ENCODE measurements at places on chromosomes 7 and 10.

GRCh38 chr7:100584683-100585510 is 1.0 kb downstream of the LRCH4 start:
- peak; percentile 48 for DNase-seq

DNA sequence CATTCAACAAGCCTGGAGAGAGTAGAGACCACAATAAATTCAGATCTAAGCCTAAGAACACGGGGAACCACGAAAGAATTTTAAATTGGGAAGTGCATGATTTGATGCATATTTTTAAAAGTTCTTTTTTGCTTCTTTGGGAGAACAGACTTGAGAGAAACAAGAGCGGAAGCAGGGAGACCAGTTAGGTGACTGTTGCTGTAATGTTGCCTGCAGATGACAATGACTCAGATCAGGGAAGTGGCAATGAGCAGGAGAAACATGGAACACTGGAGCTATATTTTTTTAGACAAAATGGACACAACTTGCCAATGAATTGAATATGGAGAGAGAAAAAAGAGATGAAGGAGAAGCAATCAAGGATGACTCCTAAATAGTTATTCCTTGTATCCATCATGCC is 125.1 kb downstream of the RAPGEF5 start:
- DNase-seq: no peak

DNA sequence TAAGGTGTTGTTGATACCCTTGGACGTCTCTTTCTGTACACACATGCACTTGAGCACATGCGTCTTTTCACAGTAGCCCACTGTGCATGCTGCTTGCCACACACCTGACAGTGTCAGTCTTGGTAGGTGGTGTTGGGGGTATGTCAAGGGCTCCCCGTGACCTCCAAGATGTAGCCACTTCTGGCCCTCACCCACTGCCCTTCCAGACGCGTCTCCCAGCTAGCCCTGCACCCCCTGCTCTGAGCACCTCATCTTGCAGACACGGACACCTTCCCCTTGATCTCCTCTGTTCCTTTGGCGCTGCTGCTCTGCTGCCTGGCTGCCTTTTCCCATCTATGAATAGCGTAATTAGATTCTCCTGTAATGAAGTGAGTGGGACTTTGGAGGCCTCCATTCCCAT is 75.2 kb upstream of the TNS3 start:
- DNase-seq: no peak

- no peak for DNase-seq
Observed at GRCh38 chr7:64630496-64630895, 35.4 kb upstream of the ZNF107 start.

- no peak for DNase-seq
Observed at GRCh38 chr7:93147363-93147762, 822 bp downstream of the SAMD9L start.

DNA sequence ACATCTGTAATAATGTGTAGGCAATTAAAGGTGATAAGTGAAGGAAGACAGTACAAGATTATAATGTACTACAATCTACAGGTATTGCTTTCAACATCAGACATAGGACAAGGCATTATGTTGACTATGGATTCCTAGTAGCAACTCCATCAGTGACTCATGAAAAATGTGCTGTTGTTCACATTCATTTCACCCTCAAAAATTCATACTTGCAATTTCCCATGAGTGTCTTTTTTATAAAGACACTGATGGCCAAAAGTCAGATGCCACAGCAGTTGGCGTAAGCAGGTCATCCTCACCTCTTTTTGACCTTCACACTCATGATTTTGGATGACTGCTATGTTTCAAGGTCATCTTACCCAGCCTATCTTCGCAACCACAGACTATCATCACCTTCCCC is 100.0 kb upstream of the AMPH start:
- no peak for DNase-seq

DNA sequence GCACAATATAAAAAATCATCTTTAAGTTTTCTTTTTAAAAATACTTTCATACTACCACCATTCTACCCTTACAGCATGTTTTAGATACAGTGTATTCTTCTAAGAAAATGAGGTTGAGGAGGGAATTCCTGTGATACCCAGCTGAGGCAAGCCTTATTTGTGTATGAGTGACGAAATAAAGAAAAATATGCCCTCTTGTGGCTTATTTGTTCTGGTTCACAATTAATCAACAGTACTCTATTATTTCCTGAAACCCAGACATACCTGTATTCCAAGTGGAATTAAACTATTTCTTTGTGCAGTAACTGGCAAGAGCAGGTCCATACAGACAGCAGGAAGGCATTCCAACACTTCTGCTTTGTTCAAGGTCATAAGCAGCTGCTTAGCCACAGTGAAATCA is 4.5 kb upstream of the SEMA3D start:
- DNase-seq: no peak

- DNase-seq: no peak
Observed at GRCh38 chr10:117603726-117604125, 61.2 kb downstream of the EMX2 start.

DNA sequence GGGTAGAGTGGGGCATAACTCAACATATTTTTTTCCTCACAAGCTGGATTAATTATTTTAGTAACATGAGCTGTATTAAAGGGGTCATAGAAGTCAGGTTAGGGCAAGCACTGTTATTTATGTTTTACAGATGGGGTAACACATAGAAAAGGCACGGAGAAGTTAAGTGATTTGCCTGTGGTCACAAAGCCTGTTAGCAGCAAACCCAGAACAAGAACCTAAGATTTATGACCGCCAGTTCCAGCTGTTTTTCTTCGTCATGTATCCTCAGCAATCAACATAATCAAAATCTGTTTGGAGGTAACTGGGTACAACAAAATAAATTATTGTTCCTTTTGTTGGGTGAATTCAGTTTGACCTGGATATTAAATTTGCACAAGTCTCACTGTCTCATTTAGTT is 57.2 kb upstream of the BET1 start:
- DNase-seq: no peak

DNA sequence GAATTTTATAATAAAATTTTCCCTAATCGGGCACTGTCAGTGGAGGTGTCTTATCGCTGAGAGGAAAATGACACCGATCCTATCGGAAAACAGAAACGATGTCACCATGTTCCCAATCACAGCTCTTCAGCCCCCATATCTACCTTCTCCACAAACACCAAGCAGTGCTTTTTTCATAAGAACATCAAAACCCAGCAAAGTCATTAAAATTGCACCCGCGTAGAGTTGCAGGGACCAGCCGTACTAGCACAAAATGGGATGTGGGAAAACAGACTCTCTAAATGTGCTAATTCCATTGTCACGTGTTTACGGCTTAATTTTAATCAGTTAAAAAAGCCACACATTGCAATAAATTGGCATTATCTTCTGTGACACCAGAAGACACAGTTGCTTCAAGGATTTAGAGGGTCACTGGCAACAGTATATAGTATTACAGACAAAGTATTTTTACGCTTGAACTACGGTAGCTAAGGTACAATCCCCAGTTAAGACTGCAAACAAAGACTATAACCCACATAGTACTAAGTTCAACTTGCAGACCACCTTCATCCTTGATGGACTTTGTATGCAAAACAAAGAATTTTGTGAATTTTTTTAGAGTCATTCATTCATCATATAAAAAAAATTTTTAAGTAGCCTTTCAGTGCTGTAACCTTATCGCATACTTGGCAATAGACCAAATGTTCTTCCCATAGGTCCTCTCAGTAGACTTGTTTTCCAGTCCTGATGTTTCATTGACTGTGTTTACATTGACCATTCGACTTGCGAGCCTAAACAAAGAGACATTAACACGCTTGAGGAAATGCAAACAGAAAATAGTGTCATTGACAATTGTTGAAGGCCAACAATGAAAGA is 116.0 kb downstream of the VTI1A start:
- no peak for DNase-seq

- no peak for DNase-seq
Observed at GRCh38 chr7:85823396-85824080, 636.7 kb upstream of the SEMA3D start.

- no peak for DNase-seq
Observed at GRCh38 chr10:48369501-48369900, 63.0 kb downstream of the MAPK8 start.

- DNase-seq: peak; percentile 47
Observed at GRCh38 chr7:139645572-139646523, 122.4 kb downstream of the CLEC2L start.

- DNase-seq: no peak
Observed at GRCh38 chr10:119455609-119456434, 86.7 kb downstream of the RGS10 start.

DNA sequence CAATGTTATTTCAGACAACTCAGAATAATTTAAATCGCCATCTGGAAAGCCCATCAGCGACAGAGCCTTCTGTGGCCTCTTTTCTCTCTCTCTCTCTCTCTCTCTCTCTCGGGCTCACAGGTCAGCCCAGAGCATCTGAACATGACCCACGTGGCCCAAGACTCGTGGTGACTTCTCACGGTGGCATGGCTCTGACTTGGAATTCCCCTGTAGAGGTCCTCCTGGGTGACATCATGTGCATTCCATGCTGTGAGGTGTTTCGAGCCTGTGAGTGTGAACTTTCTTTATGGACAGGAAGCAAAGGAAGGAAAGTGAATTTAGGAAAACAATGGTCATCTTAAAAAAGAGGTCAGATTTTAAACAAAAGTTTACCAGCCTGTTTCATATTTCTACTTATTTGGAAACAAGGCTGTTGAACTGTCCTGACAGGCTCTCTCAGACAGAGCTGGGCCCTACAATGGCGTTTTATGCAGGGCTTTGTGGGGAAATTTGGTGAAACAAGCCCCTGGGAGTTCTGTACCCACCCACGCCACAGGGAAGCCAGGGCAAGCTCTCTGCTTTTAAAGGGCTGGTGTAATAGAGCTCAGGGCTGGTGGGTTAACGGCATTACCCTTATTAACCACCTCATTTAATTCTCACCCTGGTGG is 359.7 kb upstream of the ZNF32 start:
- no peak for DNase-seq

DNA sequence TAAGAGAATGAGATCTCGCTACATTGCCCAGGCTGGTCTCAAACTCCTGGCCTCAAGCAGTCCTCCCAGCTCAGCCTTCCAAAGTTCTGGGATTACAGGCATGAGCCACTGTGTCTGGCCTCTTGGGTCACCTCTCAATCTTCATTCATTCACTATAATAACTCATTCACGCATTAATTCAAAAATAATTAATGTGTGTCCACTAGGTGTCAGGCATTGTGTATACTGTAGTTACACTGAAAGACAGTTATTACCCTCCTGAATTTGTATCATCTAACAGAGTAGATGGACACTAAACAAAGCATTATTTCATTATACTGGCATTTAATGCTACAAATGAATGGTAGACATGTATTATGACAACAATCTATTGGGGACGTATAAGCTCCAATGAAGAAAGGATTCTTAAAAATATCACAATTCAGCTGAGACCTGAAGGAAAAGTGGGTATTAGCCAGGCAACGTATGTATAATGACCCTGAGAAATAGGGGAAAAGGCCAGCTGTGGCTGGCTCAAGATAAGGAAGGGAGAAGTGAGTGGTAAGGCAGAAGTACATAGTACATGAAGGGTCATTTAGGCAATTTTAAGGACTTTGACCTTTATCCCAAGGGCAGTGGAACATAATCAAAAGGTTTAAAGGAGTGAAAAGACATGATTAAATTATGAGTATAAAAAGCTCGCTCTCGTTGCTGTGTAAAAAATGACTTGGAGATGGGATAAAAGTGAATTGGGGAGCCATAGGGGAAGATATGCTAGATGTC is 150.7 kb downstream of the BTAF1 start:
- DNase-seq: no peak

DNA sequence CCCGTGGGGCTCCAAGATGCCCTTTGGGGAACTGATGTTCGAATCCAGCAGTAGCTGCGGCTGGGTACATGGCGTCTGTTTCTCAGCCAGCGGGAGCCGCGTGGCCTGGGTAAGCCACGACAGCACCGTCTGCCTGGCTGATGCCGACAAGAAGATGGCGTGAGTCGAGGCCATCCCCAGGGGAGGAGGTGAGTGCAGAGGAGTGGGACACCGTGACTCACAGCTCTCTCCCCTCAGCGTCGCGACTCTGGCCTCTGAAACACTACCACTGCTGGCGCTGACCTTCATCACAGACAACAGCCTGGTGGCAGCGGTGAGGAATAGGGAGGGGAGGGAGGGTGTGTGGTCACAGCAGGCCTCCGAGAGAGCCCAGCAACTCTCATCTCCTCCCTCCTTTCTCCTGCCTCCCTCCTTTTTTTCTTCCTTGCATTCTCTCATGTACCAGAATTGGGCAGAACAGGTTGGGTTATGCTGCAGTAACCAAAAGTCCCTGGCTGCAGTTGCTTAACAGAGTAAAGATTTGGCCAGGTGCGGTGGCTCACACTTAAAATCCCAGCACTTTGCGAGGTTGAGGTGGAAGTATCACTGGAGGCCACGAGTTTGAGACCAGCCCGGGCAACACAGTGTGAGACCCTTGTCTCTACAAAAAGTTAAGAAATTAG is 16.5 kb downstream of the ARPC1B start:
- DNase-seq: no peak

- DNase-seq: no peak
Observed at GRCh38 chr7:15407910-15408309, 153.9 kb downstream of the AGMO start.

- DNase-seq: no peak
Observed at GRCh38 chr10:124886195-124886594, 55.7 kb upstream of the ZRANB1 start.

DNA sequence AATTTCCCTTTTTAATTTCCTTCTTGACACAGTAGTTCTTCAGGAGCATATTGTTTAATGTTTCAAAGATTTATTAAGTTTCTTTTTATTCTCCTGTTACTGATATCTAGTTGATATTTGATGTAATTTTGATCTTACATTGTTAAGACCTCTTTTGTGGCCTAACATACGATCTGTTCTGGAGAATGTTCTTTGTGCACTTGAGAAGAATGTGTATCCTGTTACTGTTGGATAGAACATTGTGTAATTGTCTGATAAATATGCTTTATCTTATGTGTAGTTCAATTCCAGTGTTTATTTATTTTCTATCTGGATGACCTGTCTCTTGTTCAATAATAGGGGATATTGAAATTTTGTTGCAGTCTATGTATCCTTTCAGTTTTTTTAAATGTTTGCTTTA is 106.7 kb downstream of the ITGB1 start:
- no peak for DNase-seq

GRCh38 chr10:12542133-12542670 is 192.9 kb downstream of the CAMK1D start:
- no peak for DNase-seq

GRCh38 chr7:142391191-142391992 is 133.5 kb upstream of the PRSS58 start:
- DNase-seq: no peak

GRCh38 chr10:7485799-7486198 is 75.0 kb upstream of the SFMBT2 start:
- DNase-seq: no peak

DNA sequence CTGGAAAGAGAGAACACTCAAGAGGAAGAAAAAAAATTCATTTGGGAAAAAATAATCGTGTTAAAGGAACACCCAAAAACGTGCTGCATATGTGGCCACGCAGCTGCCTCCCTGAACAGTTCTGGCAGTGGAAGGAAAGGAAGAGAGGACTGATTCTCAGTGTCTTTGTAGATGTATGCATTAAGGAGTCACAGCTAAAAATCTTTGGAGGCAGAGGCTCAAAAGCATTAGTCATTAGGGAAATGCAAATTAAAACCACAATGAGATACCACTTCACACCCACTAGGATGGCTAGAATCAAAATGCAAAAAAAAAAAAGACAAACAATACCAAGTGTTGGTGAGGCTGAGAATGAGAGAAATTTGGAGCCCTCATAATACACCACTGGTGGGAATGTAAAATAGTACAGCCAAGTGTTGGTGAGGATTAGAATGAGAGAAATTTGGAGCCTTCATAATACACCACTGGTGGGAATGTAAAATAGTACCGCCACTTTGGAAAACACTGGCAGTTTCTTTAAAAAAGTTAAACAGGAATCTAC is 134.7 kb downstream of the SLIT1 start:
- no peak for DNase-seq

GRCh38 chr7:95470452-95470851 is 15.3 kb upstream of the ASB4 start:
- DNase-seq: no peak

Data from DMS79 (cell line).